RKO (cell line): ENCODE measurements at places on chromosomes 11 and 22.

GRCh38 chr11:8317159-8317558, 53.5 kb upstream of the LMO1 start:
- DNase-seq, result peak; percentile 27

DNA sequence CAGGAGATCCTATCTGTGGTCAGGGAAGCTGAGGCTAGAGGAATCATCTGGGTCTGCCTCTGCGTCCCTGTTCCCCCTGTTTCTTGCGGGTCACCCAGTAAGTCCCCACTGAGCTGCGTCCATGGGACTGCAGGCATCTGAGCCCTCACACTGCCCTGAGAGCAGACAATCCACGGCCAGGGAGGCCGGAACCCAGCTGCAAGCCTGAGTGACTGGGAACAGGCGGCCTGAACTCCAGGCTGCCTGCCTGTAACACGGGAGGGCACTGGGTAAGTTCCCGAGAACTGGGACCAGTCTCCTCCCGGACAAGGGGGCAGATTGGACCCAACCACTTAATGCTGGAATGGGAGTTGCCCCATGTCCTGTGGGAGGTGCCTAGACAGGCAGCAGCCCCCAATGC, 727.4 kb downstream of the BRD1 start:
- DNase-seq, result no peak

- DNase-seq, result no peak
Measured at GRCh38 chr22:20532256-20532993, 25.0 kb downstream of the MED15 start.

- no peak for DNase-seq
Measured at GRCh38 chr11:119875841-119876600, 147.0 kb upstream of the NECTIN1 start.

- DNase-seq, result no peak
Measured at GRCh38 chr22:49326558-49326957, 501.1 kb downstream of the BRD1 start.

DNA sequence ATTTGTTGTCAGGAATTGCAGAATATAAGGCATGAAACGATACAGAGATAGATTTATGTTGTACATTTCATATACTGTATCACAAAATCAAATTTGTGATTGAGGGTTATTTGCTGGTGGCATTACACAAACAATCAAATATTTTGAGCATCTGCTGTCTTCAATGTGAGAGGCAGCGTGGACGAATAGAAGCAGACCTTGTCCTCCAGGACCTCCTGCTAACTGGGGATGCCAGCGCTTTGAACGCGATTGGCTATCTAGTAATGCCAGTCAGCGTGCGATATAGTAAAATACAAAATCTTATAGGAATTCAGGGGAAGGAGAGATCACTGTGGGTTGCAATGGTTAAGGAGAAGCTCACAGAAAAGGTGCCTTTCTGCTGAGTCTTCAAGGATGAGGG, 631 bp upstream of the SNX19 start:
- no peak for DNase-seq

GRCh38 chr11:92380882-92381281, 156.3 kb downstream of the FAT3 start:
- DNase-seq, result no peak

DNA sequence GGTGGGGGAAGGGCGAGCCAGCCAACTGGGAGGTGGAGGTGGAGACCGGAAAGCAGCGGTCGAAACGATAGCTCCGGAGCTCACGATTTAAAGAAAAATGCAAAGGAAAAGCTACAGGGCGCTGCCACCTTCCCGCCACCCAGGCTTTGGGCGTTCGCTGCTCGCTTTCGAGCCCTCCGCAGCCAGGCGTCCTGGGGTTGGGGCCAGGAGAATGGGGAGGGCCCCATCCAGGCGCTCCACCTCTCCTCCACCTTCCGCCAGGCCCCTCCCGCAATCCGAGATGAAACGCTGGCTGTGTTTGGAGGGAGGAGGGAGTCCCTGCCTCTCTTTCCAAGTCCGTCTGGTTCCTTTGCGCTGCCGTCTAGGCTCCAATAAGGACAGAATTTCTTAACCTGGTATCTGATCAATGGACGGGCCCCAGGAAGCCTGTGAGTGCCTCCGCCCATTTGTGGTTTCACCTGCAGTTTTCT, 483 bp upstream of the ABTB2 start:
- DNase-seq, result peak; percentile 79

- no peak for DNase-seq
Measured at GRCh38 chr11:36060926-36061325, 117.1 kb downstream of the LDLRAD3 start.

DNA sequence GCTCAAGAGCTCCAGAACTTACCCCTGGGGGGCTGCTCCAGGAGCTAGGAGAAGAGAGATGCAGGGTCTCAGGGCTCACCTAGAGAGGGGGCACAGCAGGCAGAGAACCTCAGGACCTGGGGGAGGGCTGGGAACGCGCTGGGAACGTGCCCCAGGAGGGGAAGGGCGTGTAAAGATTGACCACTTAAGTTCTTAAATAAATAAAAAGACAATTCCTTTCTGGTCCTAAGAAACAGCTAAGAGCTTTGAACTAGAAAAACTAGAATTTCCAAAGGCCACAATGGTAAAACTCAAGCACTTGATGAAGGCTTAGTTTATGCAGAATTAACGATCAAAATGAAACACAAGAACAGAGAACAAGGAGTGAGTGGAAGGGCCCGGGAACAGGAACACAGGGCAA, 89.1 kb downstream of the CELSR1 start:
- no peak for DNase-seq

DNA sequence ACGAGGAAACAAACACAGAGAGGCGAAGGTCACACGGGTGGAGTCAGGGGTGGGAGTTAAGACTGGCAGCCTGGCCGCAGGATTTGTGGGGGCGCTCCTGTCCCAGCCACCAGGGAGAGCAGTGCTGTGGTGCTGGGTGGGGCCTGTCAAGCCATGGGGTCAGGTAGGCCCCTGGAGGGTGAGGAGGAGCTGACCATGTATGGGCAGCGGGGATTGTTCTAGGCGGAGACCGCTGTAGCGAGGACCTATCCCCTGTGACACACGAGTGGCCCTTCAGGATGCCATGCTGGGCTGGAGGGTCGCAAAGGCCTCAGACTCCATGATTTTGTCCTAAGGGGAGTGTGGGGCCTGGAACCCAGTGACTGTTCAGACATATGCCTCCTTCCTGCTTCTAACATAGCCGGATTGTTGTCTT, 1.6 kb upstream of the RPS19BP1 start:
- no peak for DNase-seq

DNA sequence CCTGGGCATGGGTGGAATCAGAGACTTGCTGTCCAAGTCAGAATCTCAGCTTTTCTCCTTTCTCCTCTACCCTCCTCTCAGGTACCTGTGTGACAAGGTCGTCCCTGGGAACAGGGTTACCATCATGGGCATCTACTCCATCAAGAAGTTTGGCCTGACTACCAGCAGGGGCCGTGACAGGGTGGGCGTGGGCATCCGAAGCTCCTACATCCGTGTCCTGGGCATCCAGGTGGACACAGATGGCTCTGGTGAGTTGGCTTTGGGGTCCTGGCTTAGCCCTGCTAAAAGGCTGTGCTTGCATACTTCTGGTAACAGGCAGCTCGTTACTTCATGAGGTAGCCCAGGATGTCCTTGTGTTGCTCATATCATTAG, 10.7 kb downstream of the MCM5 start:
- no peak for DNase-seq

DNA sequence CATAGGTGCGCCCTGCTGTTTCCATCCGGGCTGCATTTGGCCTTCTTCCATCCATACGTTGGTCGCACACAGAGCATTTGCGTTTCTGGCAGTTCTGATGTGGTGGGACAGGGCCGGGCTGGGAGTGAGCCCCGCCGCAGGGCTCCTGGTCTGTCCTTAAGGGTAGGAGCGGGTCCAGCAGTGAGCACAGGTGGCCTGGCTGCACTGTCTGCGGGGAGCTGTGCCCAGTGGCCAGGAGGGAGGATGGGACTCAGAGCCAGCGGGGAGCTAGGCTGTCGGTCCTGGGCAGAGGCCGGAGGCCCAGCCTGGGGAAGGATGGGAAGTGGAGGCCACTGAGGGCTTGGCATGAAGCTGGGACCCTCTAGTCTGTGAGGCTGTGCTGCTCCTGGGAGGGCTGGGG, 385.1 kb downstream of the TBC1D22A start:
- no peak for DNase-seq

GRCh38 chr11:120601536-120601935, 90.0 kb downstream of the GRIK4 start:
- no peak for DNase-seq

DNA sequence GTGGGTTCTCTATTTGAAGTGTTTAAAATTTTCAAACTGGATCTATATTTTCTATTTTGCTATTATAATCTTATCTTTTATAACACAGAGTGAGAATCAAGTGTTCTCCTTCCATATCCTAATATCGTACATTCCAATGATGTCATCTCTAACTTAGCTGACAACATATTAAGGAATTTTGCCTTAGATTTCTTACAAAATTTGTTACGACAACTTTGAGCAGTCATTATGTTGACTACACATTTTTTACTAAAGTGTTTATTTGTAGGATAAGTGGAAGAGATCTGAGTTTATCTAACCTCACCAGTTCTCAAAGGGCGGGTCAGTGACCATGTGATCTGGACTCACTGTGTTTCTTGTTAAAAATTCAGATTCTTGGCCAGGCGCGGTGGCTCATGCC, 12.7 kb downstream of the BTG4 start:
- DNase-seq, result no peak

GRCh38 chr11:2129699-2130366, 9.4 kb downstream of the IGF2 start:
- no peak for DNase-seq

DNA sequence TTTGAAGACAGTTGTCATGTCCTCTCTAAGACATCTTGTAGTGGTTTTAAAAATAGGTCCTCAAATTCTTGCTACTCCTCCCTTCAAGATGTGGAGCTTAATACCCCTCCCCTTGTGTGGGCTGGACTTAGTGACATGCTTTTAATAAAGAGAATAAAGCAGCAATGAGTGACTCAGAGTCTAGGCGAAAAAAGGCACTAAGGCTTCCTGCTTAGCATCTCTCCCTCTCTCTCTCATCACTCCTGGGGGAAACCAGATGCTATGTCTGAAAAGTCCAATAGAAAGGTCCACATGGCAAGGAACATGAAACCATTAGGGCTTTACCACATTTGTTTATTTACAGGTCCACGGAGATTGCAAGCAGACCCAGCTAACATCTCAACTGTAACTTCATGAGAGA, 11.7 kb downstream of the SERGEF start:
- no peak for DNase-seq

GRCh38 chr11:123316003-123316402, 114.1 kb upstream of the GRAMD1B start:
- no peak for DNase-seq

DNA sequence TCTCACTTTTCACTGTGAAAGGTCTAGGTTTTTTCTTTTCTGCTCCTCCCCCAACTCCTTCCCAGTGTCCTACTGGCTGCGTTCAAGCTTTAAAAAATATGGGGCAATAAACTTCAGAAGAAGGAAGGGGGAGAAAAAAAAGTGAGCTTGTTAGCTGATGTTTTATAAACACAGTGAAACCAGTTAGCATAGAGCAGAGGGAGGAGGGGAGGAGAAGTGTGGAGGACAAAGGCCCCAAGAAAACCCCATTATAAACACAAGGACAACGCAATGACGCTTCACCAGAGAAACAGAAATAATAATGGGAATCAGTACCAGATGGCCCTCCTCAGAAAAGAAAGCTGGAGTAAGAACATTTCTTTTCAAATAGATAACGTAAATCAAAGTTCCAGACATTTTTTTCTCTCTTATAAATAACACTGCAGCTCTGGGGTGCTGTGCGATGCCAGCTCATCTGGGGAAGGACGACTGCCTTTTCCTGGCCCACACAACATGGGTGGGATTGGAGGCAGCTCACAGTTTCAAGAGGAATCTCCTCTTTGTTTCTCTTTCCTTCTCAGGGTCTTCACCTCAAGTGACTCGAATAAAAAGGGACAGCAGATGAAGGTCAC, 235.4 kb upstream of the NARS2 start:
- DNase-seq, result no peak

DNA sequence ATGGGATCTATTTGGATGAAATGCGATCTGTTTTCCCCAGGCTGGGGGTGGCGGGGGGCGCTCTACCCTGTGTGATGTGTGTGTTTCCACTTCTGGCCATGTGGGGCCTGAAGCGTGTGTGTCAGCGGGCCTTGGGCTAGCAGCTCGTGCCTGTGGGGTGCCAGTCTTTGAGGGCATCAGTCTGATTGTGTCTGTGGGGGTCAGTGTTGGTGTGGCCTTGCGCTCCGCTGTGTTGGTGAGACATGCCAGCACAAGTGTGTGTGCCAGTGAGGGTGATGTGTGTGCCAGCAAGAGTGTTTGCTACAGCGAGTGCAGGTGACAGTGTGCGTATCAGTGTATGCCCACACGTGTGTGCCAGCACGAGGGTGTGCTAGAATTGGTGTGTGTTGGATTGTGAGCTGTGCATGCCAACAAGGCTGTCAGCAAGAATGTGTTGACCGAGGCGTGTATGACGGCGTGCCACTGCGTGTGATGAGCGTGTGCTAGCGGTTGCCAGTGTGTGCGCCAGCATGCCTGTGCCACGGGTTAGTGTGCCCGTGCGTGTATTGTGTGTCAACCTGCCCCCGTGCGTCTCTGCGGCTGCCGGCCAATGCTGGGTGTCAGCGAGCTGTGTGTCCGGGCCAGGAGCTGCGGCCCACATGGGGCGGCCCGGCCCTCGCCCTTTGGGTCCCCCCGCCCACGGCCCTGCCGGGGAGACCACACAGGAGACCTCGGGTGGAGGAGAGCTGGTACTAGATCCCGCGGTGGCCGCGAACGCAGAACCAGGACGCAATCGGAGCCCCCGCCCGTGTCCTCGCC, 519 bp downstream of the ARRB1 start:
- DNase-seq, result peak; percentile 68

GRCh38 chr22:48881326-48881980, 946.2 kb downstream of the BRD1 start:
- no peak for DNase-seq

DNA sequence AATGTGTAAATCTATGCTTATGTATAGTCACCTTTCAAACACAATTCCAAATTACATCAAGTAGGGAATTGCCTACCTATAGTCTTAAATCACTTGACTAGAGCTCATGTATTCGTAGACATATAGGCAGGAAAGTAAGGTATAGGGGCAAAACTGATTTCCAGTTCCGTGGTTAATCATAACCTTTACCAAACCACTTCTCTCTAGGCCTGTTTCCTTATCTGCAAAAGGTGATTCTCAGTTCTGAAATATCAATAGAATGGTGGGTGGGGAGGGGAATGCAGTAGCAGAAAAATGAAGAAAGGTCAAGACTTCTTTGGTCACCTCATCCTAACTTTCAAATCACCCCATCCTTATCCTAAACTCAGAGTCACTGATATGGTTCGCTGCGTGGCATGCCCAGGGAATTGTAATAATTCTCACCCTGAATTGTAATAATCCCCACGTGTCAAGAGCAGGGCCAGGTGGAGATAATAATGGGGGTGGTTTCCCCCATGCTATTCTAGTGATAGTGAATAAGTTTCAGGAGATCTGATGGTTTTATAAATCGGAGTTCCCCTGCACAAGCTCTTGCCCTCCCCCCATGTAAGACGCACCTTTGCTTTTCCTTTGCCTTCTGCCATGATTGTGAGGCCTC, 1.9 kb upstream of the ANO5 start:
- no peak for DNase-seq

- no peak for DNase-seq
Measured at GRCh38 chr11:116294630-116295029, 478.2 kb downstream of the BUD13 start.
